ENCODE measurements at places on chromosomes 6 and 20. TPM values are rescaled to one million over a fixed set of nuclear protein-coding genes. Genes with fewer than 3 reads are reported as not detected.

DNA sequence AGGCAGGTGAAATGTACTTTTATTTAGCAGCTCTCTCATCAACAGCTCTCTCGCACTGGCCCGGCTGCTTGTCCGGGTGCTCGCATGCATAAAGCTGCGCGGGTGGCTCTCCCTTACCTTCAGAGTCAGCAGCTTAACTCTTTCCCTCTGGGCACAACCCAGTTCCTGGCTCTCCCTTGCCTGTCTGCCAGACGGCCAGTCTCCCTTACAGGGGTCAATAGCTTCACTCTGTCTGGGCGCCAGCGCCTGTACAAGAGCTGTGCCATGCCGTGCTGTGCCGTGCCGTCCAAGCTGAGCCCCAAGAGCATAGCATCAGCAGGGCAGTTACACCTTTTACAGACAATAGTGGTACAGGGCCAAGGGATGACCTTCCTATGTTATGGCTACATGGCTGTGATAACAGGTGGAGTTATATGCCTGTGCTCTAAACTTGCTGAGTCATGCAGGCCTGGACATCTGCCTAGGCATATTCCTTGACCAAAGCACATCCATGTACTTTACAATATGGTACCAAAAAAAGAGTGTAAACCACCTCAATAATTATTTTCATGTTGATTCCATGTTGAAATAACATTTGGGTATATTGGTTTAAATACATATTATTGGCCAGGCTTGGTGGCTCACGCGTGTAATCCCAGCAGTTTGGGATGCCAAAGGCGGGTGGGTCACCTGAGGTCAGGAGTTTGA lies 47.9 kb downstream of the BLTP3A start:
- DNase-seq, result no peak

DNA sequence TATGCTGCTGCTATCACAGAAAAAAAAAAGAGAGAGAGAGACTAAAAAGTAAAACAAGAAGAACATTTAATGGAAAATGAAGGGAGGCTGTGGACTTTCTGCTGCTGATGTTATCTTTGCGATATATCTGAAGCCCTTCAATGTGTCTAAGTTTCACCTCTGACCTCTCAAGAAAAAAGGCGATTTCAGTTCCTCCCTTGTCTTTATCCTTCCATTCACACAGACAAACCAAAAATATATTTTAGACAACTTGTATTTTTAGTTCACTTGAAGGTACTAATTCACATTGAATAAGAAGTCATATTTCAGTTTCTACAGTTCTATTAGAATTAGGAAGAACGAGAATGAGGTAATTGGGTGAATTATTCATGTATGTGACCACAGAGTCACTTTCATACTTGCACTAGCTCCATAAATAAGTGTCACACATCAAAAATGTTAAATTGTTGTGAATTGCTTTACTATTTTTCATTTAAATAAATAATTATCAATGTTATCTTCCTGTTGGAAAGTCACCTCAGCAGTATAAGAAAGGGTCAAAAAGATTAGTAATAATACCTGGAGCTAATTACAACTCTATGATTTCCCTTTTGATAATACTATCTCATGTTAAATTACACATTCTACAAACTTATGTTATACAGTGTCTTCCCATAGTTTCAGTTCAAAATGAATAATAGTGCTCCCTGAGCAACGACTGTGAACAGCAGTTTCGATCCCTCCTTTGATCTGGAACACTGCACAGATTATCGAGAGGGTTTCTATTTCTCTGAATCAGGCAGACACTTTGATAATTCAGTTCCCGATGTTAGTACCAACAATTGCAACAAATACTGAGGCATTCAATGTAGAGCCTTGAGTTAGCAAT lies 85.2 kb upstream of the PLCB4 start:
- DNase-seq, result no peak

DNA sequence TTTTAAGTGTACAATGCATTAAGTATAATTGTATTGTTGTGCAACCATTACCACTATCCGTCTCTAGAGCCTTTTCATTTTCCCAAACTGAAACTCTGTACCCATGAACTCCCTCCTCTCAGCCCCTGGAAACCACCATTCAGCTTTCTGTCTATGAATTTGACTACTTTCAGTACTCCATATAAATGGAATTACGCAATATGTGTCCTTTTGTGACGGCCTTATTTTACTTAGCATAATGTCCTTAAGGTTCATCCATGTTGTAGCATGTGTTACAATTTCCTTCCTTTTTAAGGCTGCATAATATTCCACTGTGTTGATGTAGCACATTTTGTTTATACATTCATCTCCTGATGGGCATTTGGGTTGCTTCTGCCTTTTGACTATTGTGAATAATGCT lies 143.6 kb upstream of the KCNG1 start:
- no peak for DNase-seq

- no peak for DNase-seq
These were observed 25.9 kb downstream of the GLP1R start for GRCh38 chr6:39074486-39074885.

DNA sequence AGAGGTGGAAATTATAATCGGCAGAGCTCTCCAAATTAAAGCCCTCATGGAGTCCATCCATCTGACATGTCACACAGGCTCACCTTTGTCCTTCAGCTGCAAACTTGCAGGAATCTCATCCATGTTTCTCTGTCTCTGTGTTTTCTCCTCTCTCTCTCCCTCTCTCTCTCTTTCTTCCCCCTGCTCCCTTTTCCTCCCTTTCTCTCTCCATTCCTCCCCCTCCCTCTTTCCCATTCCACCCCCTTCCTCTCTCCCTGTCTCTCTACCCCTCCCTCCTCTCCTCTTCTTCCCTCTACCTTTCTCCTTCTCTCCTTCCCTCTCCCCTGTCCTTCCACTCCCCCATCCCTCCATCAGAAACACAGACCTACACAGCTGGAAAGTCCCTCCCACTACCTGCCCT lies 6.8 kb downstream of the NCR2 start:
- no peak for DNase-seq

GRCh38 chr20:38812182-38812581 lies 6.7 kb downstream of the PPP1R16B start:
- DNase-seq, result no peak

GRCh38 chr6:90167514-90168379 lies 128.9 kb downstream of the BACH2 start:
- no peak for DNase-seq

GRCh38 chr20:4427940-4428586 lies 293.6 kb upstream of the PRND start:
- DNase-seq, result no peak

GRCh38 chr6:111759836-111760785 lies 113.1 kb downstream of the FYN start:
- DNase-seq, result peak; percentile 64

DNA sequence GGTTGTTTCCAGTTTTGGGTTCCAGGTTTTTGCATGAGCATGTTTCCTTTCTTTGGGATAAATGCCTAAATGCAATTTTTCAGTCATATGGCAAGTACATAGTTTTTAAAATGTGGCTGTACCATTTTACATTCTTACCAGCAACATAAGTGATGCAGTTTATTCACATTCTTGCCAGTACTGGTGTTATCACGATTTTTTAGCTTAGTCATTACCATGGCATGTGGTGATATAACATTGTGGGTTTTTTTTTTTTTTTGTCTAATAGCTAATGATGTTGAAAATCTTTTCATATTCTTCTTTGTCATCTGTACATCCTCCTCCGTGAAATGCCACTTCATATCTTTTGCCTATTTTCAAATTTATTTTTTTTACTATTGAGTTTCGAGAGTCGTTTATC lies 2.9 kb upstream of the TDRD6 start:
- DNase-seq, result no peak

DNA sequence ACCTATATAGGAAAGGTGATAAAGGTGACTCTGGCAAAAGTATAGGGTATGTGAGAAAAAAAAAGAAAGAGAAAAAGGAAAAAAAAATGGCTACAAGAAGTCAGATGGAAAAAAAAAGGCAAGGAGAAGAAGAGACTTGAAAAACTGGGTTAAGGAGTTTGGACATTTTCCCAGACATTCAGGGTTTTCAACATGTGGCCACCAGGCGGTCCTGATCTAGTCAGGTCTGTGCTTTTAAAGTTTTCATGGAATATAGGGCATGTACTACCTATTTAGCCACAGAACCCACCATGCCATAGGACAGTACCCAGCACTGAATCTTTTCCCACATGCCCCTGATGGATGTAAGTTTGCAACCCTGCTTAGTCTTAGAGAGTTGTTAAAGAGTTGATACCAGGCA lies 433.7 kb downstream of the MAFB start:
- DNase-seq, result no peak

- DNase-seq, result peak; percentile 34
These were observed 143.7 kb downstream of the DLL1 start for GRCh38 chr6:170147056-170147787.

DNA sequence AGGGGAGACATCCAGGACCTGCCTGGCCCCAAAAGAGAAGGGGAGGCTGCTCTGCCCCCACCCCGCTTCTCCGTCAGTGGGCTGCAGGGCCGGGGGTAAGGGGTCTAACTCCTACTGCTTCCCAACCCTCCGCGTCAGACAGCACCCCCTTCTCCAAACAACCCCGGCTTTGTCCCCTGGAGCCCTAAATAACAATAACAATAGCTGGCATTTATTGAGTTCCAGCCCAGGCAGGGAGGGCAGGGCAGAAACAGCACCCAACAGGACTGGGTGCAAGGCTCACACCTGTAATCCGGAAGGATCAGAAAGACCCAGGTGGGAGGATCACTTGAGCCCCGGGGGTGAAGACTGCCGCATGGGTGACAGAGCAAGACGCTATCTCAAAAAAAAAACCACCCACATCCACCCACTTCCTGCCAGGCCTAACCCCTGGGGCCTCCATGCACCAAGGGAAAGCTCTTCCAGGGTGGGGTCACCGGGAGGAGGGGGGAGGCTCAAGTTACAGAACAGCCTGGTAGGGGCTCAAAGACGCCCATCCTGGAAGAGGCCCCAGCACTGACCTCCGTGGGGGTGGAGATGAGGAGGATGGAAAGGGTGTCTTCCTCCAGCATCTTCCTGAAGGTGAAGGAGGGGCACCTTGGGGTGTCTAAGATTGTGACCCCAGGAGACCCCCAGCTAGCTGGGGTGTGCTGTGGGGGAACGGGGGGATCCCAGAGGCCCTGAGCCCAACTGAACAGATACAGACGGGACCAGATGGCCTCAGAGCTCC lies 1.3 kb upstream of the FNDC11 start:
- peak; percentile 67 for DNase-seq

GRCh38 chr20:57398231-57398821 lies 7.1 kb downstream of the RBM38 start:
- peak; percentile 97 for DNase-seq

DNA sequence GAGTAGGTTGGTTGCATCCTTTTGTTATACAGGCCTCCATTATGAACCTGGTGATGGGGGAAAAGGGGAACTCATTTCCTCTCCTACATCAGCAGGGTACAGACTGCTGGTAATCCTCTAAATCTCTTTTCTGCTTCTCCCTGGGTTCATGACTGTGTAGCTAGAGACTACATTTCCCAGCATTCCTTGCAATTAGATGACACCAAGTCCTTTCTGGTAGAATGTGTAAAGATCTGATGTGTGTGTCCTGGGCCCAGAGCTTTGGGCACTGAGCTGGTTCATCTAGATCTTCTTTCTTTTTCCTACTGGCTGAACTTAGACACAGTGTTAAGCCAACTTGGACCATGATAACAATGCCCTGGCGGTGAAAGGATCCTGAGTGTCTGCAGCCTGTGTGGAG lies 104.7 kb upstream of the IFNGR1 start:
- DNase-seq, result no peak

DNA sequence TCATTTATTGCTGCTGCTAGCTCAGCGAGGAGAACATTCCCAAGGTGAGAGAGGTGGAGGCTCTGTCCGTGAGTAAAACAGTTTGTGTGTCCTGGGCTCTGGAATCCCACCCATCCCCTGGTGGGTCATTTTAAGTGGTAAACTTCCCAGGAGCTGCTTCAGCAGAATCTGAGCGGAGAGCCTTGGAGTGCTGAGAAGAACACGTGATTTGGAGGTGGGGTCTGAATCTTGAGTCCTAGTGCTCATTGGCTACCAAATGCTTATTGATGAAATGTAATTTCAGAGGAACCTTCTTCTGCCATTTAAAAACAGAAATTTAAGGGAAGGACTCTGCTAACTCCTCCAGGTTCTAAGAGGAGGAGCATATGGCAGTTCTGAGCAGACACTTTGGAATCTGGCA lies 132.4 kb downstream of the CDH26 start:
- DNase-seq, result no peak

DNA sequence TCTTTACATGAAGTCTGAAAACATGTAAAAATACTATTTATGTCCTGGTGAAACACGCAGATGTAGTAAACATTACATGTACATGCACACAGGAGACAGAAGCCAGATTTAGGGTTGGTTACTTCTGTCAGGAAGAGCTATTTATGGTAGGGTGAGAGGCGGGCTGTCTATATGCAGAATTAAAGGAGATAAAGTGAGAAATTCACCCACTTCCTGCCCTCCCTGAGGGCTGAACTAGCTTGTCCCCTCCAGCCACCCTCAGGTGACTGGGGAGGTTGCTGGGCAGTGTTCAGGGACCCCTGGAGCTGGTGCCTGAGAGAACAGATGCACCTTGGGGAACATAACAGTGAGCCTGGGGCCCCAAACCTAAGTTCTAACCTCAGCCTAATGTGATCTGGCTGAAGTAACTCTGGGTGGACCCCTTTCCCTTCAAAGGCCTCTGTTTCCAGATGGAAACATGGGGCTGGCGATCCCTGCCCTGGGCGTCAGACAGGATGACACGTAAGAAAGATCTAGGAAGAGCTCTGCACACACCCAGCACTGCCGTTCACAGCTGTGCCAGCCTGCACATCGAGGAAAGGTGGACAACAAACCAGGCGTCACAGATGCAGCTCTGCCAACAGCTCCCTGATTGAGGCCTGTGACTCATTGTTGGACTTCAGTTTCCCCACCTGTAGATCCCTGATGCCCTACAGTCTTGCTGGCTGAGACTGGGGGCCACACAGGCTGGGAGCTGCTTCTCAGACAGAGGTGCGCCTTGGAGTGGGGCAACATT lies 1.3 kb downstream of the PI16 start:
- no peak for DNase-seq

DNA sequence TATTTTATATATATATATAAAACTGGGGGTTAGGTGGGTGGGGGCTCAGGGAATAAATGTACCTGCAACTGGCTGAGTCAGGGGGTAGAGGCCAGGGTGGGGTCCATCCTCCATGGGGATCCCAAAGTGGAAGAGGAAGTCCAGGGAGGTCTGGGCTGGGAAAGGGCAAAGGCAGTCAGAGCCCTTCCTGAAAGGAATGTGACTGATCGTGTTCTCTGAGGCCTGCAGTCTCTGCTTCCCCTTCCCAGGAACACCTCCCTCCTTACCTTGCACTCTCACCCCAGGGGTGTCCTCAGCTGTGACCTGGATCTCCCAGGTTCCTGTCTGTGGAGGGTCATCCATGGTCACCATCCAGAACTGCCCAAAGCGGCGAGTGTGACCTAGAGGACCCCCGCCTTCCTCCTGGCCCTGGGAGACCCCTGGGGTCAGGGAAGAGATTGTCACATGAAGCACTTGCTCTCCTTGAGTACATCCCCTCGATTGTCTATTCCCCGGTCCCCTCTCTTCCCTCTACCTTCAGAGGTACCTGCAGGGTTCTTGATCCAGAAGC lies 4.7 kb downstream of the SAPCD1 start:
- DNase-seq, result no peak

HLA-DRB1 gene
- 22.7 TPM for total RNA-seq

ZBTB46 gene
- 0.31 TPM for total RNA-seq

CLDN20 gene
- not detected for total RNA-seq

GPR63 gene
- total RNA-seq, result 0.69 TPM

TPD52L1 gene
- total RNA-seq, result 0.52 TPM

SLC26A8 gene
- total RNA-seq, result not detected

PCSK2 gene
- total RNA-seq, result not detected

PRICKLE4 gene
- total RNA-seq, result not detected

FOXF2 gene
- total RNA-seq, result not detected
